Kidney (tissue), 22 donors: ENCODE measurements at places on chromosomes 16 and 17. TPM values are rescaled to one million over a fixed set of nuclear protein-coding genes. Genes with fewer than 3 reads are reported as not detected.

GRCh38 chr17:8887834-8888703 lies 20.6 kb upstream of the PIK3R6 start:
- DNase-seq, result peak; percentile 80

DNA sequence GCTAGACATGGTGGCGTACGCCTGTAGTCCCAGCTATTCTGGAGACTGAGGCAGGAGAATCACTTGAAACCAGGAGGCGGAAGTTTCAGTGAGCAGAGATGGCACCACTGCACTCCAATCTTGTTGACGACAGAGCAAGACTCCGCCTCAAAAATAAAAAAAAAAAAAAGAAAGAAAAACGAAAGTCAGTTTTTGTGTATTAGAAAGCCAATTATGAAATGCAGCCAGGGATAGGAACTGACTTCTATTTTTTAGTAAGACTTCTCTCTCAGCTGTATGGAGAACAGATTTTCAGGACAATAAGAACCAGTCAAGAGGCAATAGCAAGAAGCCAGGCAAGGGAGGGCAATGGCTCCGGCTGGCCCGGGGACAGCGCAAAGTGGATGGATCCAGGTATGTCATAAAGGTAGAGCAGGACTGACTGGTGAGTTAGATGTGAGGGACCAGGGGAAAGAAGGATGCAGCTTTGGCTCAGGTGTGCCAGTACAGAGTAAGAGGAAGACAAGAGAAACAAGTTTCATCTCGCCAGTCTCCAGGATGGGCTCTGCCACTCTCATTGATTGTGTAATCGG lies 12.5 kb upstream of the CCL1 start:
- DNase-seq, result no peak

GRCh38 chr16:14965328-14965727 lies 9.5 kb upstream of the PDXDC1 start:
- DNase-seq, result no peak

The TSPOAP1 gene
- 30.6 TPM for total RNA-seq

DNA sequence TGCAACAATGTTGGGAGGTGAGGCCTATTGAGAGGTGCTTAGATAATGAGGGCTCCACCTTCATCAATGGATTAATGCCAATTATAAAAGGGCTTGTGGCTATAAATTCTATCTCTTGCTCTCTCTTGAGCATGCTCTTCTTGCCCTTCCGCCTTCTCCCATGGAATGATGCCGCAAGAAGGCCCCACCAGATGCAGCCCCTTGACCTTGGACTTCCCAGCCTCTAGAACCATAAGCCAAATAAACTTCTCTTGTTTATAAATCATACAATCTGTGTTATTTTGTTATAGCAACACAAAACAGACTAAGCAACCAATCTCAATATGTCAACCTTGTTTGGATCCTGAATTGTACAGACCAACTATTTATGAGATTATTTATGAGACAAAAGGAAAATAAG lies 20.0 kb downstream of the MYH10 start:
- DNase-seq, result no peak

GRCh38 chr16:56977823-56978430 lies 11.4 kb upstream of the NLRC5 start:
- no peak for DNase-seq

The MMP25 gene
- total RNA-seq, result 1.7 TPM

DNA sequence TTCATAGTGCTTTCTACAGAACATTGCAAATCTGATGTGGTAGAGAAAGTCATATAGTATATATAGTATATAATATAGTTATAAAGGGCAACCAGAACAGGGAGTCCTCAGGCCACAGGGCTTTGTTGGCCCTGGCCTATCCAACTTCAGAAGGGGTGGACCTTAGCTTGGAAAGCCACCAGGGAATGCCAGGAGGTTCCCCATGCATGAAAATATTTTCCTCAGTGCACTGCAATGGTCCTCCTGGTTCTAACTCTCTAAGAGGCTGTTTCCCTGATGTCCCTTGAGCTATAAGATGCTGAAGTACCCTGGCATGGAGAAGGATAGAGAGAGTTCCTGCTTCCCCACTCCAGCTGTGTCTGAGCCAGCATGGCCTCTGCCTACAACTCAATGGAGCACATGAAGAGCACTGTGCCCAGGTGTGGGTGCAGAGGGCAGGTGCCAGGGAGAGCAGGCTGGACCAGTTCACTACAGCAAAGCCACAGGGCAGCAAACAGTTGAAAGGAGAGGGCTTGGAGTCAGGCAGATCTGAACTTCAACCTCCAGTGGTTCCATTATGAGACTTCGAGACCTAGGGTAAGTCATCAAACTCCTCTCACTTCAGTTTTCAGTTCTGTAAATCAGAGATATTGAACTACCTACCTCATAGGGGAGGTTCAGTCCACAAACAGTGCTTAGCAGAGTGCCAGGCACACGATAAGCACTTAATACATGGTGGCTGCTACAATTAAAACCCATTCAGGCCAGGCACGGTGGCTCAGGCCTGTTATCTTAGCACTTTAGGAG lies 183.1 kb downstream of the SALL1 start:
- DNase-seq, result no peak

The SMTNL2 gene
- total RNA-seq, result 25.6 TPM

DNA sequence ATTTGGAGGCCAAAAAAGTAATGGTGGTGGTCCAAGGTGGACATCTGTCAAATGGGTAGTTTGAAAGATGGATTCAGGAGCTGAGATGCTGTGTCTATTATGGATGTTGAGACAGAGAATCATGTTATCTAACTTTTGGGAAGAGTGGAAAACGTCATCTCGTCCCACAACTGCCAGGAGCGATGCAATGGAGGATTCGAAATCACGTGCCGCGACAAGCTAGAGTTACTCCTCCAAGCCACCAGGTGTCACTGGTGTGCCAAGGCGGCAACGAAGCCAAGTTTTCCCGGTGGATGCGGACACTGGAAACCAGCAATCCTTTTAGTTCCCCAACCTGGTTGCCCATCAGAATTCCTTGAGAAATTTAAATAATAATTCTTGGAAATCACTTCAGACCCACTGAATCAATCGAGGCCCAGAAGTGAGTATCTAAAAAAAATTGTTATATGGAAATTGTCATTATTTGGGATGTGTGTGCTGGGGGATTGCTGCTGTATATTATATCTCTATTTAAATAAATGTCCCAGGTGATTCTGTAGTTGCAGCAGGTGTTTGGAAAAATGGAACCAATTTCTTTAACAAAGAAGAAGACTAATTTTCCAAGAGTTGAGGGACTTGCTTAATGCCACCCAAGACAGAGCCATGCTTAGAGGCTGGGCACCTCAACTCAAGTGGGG lies 206.1 kb downstream of the HAPSTR1 start:
- DNase-seq, result peak; percentile 33

DNA sequence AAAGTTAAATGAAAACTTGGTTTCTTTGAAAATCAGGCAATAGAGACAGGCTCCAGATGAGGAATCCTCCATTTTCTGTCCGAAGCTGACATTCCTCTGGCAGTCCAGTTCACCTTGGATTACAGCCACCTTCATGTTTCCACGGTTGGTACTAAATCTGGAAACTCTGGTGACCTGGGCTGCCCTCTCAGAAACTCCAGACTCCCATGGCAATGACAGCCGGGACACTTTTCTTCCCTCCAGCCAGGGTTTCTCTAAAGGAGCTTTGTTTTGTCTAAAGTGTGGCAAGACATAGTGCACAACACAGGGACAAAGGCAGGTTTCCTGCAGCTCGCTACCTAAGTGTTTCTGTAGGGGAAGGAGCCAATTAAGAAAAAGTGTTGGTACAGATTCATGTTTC lies 36.0 kb downstream of the CLUAP1 start:
- no peak for DNase-seq

The PSMB10 gene
- 78.6 TPM for total RNA-seq

GRCh38 chr16:61820398-61820797 lies 215.8 kb downstream of the CDH8 start:
- DNase-seq, result no peak

The RHBDF1 gene
- total RNA-seq, result 33.1 TPM
